ENCODE measurements at places on chromosomes 11 and 22.
A peak's percentile ranks its signal among the peaks of the same experiment; 100 is the strongest.

DNA sequence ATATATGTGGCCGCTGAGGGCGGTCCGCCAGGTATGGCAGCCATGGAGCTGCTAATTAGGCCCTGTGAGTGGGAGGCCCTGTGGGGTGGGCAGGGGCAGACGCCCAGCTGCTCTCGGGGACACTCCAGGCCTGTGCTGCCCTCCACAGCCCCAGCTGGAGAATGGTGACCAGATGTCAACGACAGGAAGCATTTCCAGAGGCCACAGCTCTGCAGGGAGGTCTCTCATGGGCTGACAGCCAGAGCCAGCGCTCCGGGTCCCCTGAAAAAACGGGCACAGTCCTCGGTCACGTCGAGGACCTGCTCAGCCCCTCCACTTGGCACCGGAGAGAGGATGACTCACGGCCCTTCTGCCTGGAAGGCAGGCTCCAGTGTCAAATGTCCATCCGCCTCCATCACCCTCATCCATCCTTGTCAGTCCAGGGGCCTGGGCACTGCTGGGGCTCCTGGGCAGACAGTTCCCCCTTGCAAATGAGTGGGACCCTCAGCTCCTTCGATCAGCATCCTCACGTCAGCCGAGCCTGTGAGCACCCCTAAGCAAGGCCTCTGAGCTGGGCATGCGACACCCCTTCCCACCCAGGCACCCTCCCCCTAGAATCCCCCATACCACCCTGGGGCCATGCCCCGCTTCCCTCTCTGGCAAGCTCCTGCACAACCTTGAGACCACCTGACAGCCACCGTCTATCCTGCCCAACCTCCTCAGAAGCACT is 1.9 kb downstream of the BID start:
- DNase-seq: no peak

DNA sequence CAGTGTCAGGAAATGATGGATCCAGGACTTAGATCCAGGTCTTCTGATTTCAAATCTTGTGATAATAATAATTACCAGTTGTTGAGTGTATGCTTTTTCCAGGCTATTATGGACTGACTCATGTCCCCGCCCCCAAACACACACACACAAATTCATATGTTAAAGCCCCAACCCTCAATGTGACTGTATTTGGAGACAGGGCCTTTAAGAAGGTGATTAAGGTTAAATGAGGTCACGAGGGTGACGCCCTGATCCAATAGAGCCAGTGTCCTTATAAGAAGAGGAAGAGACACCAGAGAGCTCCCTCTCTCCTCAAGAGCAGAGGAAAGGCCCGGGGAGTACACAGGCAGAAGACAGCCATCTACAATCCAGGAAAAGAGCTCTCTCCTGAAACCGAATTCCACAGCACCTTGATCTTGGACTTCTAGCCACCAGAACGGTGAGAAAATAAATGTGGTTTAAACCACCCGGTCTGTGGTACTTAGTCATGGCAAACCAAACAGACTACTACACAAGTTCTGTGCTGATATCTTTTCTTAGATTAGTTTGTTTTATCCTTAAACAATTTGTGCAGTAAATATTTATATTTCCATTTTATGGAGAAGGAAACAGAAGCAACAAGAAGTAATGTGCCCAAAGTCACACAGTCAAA is 8.2 kb downstream of the TMPRSS5 start:
- DNase-seq: peak; percentile 22

DNA sequence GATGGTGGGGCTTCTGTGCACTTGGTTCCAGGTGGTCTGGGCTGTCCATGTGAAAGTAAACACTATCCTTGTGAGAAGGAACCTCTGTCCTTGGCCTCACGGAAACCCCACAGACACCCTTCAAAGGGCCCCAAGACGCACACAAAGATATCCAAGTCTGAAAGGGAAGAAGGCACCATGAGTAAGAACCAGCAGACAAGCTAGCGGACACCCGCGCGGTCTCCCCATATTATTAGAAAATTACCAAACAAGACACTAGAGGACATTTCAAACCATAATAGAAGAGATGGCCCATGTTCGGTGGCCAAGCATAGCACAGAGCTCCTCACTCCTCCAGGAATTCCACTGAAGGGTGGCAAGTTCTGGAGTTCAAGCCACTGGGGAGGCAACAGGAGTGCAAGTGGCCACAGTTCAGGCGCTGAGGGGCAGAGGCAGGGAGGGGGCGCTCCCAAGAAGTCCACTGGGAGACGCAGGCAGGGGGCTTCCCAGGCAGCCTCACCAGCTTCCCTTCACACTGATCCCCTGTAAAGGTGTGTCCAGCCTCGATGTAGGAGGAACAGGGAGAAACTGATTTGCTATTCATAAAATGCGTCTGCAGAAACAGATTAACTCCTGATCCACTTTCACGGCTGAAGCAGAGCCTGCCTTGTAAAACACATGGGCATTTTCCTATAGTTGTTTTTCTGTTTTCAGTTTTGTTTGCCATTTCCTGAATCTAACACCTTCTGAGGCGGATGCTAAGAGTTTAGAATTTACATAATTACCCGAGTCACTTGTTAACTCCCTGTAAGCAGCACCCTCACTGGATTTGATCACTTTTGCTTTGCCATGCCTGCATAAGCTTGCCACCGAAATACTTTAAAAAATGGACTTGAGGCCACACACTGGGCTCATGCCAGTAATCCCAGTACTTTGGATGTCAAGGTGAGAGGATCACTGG is 9.1 kb upstream of the PPARA start:
- DNase-seq: no peak

DNA sequence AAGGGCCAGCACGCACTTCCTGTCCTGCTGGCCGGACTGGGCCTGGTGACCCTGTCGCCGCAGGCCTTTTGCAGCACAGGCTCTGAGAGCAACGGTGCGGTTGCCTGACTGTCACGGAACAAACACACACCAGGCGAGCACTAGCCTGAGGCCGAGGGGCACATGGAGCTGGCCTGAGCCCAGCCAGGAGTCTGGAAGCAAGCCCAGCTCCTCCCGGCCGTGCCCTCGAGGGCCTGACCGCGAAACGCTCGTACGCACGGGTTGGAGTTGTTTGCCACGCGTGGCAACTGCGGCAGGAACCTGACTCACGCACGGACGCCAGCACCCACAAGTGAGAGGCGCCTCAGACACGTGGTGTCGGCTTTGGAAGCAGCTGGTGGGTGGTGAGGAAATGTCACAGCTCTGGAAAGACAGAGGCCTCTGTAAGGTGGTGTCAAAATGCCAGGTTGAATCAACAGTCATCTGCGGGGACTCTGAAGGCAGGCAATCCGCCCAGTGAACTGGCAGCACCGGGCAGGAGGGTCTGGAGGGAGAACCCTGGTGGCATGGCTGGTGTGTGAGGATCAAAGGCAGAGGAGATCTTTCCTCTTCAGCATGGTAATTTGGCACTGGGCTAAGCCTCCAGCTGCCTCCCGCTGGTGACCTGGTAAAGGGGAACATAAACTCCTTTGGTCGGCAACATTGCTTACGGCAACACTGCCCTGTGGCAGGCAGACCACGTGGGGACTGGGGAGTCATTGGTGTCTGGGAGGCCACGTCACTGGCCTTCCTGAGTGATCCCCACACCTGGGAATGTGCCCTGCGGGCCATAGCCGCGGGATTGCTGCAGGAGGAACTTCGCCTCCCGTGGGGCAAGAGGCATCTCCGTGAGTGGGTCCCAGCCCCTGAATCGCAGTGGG is 15.3 kb upstream of the IL17REL start:
- peak; percentile 85 for DNase-seq

- DNase-seq: peak; percentile 42
Observed at GRCh38 chr11:2097356-2097997, 41.7 kb downstream of the IGF2 start.

- no peak for DNase-seq
Observed at GRCh38 chr11:2205981-2206690, 34.5 kb upstream of the TH start.

- DNase-seq: no peak
Observed at GRCh38 chr22:35197886-35198285, 59.4 kb upstream of the HMGXB4 start.

DNA sequence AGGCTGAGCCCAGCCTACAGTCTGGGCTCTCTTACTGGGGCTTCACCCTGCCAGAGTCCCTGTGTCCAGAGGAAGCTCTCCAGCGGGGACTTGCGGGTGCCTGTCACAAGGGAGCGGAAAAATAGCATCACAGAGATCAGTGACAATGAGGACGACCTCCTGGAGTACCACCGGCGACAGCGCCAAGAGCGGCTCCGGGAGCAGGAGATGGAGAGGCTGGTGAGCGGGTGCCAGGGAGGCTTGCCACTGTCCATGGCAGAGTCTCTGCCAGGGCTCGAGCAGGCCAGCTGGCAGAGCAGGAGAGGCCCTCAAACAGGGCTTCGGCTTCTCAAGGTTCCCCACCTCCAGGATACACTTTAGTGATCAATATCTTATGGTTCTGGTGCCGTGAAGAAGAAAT is 21.0 kb downstream of the PHLDB1 start:
- no peak for DNase-seq

GRCh38 chr22:19367763-19368367 is 63.7 kb downstream of the HIRA start:
- no peak for DNase-seq

DNA sequence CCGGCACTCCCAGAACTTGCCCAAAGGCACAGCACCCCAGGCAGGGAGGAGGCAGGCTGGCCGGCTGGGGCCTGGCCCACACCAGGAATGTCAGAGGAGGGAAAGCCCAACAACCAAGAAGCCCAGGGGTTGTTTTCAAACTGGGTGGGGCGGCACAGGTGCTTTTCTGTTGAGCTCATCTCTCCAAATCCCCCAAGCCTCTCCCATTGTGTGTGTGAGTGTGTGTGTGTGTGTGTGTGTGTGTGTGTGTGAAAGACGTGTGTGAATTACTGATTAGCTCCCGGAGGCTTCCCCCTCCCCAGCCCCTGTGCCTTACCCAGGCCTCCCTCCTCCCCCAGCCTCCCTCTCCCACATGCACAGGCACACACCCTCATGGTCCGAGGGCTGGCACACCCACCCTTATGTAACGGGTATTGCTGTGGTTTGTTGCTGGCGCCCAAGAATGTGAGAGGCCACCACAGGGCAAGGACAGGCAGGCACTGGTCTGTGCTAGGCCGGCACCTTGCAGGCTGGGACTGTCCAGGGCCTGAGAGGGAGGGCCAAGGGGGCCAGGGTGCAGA is 15.9 kb downstream of the TRIM29 start:
- peak; percentile 95 for DNase-seq

GRCh38 chr11:117579161-117579560 is 217.9 kb downstream of the DSCAML1 start:
- no peak for DNase-seq

- DNase-seq: peak; percentile 74
Observed at GRCh38 chr11:96324912-96325311, 18.1 kb downstream of the MAML2 start.

DNA sequence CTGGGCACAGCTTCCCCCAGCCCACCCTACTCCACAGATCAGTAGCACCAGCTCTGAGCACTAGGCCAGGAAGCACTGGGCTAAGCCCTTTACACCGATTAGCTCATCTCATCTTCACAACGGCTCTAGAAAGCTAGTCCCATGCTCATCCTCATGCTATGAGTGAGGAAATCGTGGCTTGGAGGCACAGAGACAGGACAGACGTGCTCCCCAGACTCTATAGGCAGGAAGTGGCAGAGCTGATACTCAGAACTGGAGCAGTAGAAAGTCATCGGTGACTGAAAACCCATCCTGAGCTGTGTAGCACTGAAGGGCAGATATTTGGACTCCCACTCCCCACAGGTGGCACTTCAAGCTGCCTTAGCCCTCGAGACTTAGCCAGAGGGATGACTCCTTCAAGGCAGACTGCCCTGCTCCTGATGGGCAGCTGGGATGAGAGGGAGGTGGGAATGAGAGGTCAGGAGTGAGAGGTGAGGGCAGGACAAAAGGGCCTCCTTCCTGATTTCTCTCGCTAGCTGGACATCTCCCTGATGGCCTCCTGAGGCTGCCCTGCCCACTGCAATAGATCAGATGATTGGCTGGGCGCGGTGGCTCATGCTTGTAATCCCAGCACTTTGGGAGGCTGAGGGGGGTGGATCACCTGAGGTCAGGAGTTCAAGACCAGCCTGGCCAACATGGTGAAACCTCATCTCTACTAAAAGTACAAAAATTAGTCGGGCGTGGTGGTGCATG is 9.7 kb downstream of the CD5 start:
- DNase-seq: no peak

DNA sequence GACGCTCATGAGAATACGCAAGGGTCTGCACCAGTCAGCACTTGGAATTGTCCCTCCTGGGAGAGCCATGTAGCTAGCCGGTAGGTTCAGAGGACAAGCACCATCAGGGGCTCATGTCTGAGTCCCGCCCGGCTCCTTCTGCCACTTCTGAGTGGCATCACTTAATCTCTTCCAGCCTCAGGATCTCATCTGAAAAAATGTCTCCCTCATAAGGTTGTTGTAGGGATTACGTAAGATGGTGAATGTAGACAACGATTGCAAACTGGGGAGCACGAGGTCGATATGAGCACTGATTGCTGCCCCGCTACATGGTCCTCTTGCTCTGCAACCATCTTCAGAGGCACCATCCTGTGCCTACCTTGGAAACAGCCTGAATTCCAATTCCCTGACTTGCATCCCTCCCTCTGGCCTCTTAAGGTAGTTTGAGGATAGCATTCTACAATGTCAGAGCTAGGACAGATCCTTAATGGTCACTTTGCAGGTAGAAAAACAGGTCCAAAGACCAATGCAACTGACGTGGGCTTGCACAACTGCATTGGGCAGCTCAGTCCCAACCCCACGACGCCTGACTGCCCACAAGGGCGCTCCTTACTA is 115.8 kb upstream of the TMEM45B start:
- DNase-seq: no peak

DNA sequence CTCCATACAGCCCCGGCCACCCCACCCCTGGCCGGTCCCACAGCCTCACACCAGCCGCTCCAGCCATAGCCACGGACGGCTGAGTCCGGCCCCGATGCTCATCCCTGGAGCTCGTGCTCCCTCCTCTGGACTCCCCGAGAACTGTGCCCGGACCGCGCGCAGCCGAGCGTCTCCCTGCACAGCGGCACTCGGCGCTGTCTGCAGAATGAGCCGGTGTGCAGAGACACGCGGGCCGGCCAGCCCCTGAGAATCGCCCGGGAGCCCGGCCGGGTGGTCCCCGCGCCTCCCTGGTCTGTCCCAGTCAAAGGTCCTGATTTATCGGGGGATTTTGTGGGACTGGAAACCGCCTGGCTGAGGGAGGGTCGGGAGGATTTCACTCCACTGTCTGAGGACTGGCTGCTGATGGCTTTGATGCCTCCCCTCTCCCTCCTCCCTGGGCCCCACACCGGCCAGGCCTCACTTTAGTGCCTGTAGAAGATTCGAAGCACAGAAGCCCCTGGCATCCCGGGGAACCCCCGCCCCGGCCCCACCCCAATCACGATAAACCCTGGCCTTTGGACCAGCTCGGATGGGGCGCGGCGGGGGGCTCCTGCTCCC is 102.7 kb downstream of the BRD1 start:
- peak; percentile 54 for DNase-seq

DNA sequence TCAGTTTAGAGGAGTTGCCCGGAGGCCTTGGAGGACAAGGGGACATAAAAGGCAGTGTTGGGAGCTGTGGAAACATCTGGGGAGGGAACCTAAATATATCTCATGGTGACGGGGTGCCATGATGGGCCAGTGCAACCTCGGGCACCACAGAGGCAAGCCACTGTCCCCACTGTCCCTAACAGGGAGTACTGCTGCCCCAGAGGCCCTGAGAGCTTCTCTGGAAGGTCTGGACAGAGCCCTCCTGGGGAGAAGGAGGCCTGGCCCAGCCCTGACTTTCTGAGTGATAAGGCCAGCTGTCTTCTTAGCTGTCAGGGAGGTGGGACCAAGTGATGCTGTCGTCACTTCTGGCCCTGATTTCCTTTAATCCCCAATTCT is 5.5 kb upstream of the P2RY6 start:
- DNase-seq: no peak

Data from SW480 (cell line).